ENCODE measurements at places on chromosomes 16 and 17.

GRCh38 chr16:51141541-51141940 is 9.5 kb downstream of the SALL1 start:
- no peak for DNase-seq

DNA sequence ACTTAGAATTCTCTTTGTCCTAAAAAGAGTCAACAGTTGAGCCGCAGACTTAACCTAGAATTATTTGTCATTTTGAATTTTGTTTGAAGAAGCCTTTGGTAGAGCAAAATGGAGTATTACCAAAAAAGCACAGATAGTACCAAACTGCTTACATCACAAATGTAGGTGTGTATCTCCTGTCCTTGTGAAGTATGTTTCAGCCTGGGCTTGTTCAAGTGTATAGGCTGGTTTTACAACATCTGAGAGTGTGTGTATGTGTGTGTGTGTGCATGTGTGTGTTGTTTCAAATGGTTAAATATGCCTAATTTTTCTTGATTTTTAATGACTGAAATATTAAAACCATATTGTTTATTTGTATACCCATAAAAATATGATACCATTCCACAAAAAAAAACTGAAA is 188.7 kb upstream of the AXIN2 start:
- no peak for DNase-seq

DNA sequence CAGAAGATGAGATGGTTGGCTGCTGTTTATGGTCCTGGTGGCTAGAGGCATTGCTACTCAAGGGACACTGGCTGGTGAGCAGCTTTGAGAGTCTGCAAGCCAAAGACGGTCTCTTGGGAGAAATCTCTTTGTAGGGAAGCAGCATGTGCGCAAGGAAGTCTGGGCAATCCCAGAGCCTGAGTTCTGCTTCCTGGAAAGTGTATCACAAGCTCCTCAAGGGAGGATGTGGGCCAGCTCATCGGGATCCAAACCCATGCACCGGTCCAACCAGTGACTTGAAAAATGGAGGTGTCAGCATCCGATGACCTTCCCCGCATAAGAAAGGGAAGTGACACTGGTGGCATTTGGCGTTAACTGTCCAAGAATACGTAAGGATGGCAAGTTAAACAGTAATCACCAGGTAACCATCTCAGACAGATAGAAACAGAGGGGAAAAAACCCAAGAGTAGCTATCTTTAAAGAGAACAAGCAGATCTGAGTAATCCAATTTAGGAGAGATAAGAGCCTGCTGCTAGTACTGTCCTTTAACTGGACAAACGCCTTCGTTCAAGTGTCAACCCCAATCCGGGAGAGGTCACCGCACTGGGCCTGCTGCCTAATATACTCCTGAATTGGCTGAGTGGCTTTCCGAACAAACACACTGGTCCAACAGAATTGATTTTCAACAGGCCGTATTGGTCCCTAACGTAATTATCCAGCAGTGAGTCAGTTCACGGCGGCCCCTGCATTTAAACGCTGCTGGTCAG is 303.0 kb upstream of the ZFHX3 start:
- DNase-seq: no peak

DNA sequence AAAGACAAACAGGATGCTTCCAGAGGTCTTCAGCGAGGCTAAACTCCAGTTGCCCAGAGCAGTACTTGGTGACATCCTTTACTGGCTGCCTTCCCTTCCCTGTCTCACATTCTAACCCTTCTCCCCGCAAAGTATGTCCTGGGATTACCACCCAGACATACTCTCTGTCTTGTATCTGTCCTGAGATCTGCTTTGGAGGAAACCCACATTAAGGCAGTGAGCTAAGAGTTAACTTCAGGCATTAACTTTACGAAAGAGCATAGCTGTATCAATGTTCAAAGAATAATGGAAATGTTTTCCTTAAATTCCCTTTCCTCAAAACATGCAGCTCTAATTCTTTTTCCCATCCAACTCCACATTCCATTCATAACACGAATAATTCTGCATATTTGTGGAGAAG is 385.2 kb downstream of the NPIPA8 start:
- no peak for DNase-seq

DNA sequence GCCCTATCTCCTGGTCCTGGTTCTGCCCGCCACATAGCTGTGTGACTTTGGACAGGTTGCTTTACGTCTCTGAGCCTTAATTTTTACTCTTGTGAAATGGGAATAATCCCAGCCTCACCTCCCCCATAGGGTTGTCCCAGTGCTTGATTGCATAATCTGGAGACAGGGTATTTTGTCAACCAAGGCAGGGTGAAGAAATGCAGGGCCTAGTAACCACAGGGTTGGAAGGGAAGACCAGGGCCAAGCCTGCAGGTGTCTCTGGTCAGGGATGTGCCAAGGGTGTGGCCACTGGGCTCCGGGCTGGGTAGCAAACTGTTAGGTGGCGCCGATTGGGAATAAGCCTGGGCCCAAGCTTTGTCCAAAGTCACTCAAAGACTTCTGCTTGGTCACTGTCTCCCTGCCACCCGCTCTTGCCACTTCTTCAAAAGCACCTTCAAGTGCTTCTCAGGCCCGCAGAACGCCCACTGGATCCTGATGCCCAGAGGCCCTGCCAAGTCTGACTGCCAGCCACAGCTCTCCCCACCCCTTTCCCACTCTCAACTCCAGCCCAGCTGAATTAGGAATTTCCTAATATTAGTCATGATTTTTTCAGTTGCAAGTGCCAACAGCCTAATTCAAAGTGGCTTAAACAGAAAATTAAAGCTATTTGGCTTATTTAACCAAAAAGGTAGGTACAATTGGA is 20.6 kb upstream of the COL1A1 start:
- DNase-seq: no peak

DNA sequence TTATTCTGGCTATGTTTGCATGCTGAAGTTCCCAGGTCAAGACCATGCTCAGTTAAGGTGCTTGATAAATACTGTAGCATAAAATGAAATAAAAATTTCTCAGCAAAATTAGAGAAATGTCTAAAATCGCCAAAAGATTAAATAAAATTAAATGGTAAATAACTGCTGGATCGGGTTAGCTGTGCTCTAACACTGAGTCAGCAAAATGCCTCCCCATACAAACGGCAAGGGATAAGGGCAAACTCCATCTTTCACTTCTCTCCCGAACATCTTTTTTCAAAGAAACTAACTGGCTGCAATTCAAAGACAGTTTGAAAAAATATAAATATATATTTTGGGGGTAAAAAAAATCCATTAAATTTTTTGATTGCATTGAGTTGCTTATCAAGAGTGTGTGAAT is 162.2 kb upstream of the ZFHX3 start:
- DNase-seq: no peak

GRCh38 chr17:75096082-75096625 is 8.4 kb downstream of the SLC16A5 start:
- DNase-seq: no peak

All from activated T-helper 1 cell treated with Interleukin-2 at 50 U/mL for 16 hours (primary cell).